ENCODE measurements at places on chromosomes 6 and 20.
A peak's percentile ranks its signal among the peaks of the same experiment; 100 is the strongest.

DNA sequence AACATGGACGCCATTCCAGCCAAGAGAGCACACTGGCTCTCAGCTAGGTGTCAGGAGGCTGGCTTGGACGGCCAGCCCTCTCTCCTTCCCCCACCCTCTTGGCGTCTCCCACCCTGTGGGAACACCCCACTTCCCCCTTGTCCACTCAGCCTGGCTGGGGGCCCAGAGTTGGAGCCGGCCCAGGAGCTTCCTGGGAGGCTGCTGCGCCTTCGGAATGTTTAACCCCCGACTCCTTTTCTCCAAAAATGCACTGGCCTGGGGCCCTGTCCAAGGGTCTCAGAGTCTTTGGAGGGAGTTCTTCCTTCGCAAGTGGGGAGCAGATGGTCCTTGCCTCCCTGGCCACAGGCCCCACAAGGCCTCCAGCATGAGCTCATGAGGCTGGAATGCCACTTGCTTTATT is 4.1 kb downstream of the ADAM33 start:
- H3K27me3 ChIP-seq = peaks cover 21% of the 10 kb centered on the region
- no peak for DNase-seq
- H3K36me3 ChIP-seq = no peaks in the 10 kb centered on the region
- peak overlapping the region; percentile 38 for H3K27ac ChIP-seq

GRCh38 chr20:8074931-8075330 is 55.4 kb upstream of the TMX4 start:
- no peak overlapping the region for H3K4me3 ChIP-seq
- no peak for DNase-seq
- H3K27me3 ChIP-seq = no peaks in the 10 kb centered on the region

DNA sequence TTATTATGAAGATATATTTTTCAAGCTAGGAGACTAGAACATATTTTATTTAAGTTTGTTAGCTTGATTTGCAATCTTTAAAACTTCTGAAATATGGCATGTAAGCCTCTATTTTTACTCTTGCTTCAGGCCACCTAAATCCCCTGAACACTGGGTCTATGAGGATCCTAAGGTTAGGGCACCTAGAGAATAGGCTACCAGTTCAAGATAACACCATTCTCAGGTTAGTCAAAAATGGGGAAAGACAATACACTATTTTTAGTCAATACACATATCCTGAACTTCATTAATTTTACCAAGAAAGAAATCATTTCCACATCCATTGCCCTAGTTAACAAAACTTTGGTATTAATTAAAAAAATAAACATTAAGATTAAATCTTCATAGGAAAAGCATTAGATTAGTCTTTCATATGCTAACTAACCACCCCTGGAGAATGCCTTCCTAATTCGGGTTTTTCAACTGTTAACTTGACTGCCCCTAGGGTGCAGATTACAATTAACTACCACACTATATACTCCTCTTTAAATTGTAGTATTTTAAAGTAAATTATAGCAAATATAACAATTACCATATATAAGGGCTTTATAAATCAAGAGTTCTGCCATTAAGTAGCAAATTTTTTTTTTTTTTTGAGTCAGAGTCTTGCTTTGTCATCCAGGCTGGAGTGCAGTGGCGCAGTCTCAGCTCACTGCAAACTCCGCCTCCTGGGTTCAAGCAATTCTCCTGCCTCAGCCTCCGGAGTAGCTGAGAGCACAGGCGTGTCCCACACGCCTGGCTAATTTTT is 6.7 kb upstream of the HSF2 start:
- no peaks in the 10 kb centered on the region for H3K4me1 ChIP-seq
- no peaks in the 10 kb centered on the region for H3K27me3 ChIP-seq
- no peak overlapping the region for H3K4me3 ChIP-seq
- DNase-seq = no peak

GRCh38 chr20:46808565-46808964 is 86.1 kb upstream of the EYA2 start:
- no peaks in the 10 kb centered on the region for H3K27me3 ChIP-seq
- no peak for DNase-seq
- no peak overlapping the region for H3K4me3 ChIP-seq
- peaks cover 4% of the 10 kb centered on the region for H3K4me1 ChIP-seq

DNA sequence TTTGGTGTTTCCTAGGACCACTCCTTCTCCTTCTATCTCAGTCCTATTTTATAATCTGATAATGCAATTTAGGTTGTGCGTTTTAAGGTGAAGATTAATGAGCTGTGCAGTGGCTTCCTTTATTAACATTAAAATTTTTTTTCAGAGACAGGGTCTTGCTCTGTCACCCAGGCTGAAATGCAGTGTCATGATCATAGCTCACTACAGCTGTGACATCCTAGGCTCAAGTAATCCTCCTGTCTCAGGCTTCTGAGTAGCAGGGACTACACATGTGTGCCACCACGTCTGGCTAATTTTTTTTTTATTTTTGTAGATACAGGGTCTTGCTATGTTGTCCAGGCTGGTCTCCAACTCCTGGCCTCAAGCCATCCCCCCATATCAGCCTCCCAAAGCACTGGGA is 53.0 kb upstream of the DSP start:
- H3K4me3 ChIP-seq = no peak overlapping the region
- H3K4me1 ChIP-seq = no peaks in the 10 kb centered on the region
- no peaks in the 10 kb centered on the region for H3K36me3 ChIP-seq
- DNase-seq = no peak
- H3K27ac ChIP-seq = no peak overlapping the region

DNA sequence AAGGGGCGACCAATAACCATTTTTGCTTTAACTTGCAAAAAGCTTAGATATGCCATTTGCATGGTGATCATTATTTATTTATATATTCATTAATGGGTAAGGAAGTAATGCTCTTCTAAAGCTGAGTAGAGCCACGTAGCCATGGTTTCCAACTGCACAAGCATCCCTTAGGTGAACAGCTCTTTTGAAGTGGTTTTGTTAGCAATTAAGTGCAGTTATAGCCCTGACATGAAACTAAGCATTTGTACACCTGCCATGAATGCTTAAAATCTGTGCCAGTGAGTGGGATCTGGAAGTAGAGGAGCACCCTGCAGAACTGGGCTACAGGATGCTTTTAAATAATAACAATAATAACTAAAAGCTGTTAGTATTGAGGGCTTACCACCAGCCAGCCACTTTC is 19.1 kb downstream of the TRAF3IP2 start:
- peaks cover 8% of the 10 kb centered on the region for H3K4me1 ChIP-seq
- no peak for DNase-seq
- no peaks in the 10 kb centered on the region for H3K27me3 ChIP-seq
- no peak overlapping the region for H3K27ac ChIP-seq

GRCh38 chr6:158387036-158387435 is 74.8 kb downstream of the TULP4 start:
- no peak overlapping the region for H3K27ac ChIP-seq
- no peak overlapping the region for H3K4me3 ChIP-seq
- H3K36me3 ChIP-seq = no peaks in the 10 kb centered on the region

GRCh38 chr6:137793805-137794515 is 73.1 kb upstream of the TNFAIP3 start:
- no peak overlapping the region for H3K4me3 ChIP-seq
- H3K4me1 ChIP-seq = peaks cover 6% of the 10 kb centered on the region
- no peaks in the 10 kb centered on the region for H3K36me3 ChIP-seq
- DNase-seq = no peak

DNA sequence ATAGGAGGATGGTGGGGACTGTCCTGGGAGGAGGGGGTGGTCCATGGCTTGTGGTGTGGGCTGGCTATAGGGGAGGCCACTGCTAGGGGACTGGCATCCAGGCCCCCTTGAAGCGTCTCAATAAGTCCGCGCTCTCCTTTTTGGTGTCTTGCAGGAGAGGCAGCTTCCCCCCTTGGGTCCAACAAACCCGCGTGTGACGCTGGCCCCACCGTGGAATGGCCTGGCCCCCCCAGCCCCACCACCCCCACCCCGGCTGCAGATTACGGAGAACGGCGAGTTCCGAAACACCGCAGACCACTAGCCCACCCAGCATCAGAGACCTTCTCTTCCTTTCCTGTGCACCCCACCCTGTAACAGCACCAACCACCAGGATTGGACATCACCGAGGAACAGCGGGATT is 2.8 kb upstream of the ZBTB9 start:
- no peaks in the 10 kb centered on the region for H3K27me3 ChIP-seq
- H3K27ac ChIP-seq = no peak overlapping the region
- H3K4me1 ChIP-seq = peaks cover 20% of the 10 kb centered on the region
- H3K36me3 ChIP-seq = no peaks in the 10 kb centered on the region
- H3K4me3 ChIP-seq = no peak overlapping the region

DNA sequence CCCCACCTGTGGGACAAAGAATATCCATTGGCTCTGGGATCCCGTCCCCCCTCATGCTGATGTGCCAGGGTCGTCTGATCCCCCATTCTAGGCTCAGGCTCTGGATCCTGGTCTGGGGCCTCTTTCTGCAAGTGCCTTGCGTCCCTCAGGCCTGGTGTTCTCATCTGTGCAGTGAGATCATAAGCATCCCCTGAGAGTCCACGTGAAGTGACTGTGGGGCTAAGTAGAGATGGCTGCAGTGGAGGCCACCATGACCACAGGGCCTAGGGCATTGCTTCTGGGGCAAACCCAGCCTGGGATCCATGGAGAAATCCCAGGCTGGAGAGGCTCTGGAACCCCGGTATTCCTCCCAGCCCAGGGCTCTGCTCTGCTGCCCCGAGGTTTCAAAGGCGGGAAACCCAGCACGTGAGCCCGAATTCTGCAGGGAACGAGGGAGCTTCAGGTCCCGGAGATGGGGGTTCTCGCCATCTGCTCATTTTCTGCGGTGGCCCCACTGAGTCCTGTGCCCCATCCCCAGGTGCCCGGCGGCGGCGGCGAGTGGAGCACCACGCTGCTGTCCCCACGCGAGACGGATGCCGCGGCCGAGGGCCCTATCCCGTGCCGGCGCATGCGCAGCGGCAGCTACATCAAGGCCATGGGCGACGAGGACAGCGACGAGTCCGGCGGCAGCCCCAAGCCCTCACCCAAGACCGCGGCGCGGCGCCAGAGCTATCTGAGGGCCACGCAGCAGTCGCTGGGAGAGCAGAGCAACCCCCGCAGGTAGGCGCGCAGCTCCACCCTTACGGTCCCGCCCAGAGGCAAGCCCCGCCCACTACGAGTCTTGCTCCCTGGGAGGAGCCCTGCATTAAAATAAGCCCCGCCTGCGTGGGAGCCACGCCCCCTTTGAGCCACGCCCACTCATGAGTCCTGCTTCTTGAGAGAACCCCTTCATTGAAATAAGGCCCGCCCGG is 105.5 kb upstream of the MYL9 start:
- no peaks in the 10 kb centered on the region for H3K36me3 ChIP-seq
- peak overlapping the region; percentile 17 for H3K4me3 ChIP-seq
- peaks cover 2% of the 10 kb centered on the region for H3K4me1 ChIP-seq
- no peaks in the 10 kb centered on the region for H3K27me3 ChIP-seq

DNA sequence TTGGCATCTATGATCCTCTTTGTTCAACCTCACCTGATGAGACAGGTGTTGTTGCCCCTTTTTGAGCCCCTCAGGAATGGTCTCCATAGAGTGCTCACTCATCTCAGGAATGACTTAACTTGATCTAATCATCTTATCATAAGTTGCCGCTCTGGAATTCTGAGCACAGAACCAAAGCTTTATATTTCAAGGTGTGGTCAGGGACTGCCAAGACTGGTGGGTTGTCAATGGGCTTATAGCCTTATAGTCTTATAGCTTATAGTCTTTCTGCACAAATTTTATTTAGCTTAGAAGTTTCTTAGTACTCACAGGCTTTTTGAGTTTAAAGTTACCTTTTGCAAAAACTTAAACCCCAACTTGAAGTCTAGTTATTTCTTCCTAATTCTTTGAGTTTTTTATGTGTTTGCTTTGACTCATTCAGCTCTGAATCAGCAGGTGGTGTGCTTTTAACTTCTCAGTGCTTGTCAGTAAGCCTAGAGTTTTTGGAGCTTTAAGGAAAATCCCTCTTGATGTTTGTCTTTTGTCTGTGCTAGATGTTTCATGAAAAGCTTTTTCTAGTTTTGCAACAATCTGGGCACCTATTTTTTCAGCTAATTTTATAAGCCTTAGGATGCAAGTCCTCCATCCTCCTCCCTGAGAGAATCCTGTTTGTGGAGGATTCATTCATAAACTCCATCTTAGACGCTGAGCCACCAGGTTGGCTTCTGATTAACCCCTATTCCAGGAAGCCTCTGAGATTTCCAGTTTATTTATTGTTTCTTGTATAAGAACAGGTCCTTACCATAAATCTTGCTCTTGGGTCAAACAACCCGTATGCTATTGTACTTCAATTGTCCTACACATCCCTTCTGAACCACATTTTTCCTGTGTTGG is 72.3 kb upstream of the SSTR4 start:
- no peaks in the 10 kb centered on the region for H3K4me1 ChIP-seq
- no peak overlapping the region for H3K27ac ChIP-seq
- H3K4me3 ChIP-seq = no peak overlapping the region

DNA sequence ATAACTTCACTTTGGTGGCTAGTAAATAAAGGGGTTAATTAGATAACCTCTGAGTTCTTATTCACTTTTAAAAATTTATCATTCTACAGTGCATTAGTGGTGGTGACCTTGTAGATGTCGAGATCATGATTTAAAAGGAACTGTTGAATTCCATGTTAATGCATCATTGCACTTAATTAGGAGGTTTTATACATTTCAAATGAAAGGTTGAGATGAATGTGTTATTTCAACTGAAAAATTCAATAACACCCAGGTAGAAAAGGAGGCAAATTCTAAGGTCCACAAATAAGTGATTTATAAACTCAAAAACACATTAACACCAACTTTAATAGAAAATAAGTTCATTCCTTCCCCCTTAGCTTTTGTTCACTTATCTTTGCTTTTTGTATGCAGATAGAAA is 58.3 kb upstream of the TMEM170B start:
- DNase-seq = no peak
- H3K36me3 ChIP-seq = no peaks in the 10 kb centered on the region
- no peak overlapping the region for H3K27ac ChIP-seq
- no peak overlapping the region for H3K4me3 ChIP-seq
- H3K27me3 ChIP-seq = no peaks in the 10 kb centered on the region

GRCh38 chr6:16292942-16293341 is 54.6 kb downstream of the GMPR start:
- H3K4me1 ChIP-seq = no peaks in the 10 kb centered on the region
- DNase-seq = no peak
- H3K27me3 ChIP-seq = no peaks in the 10 kb centered on the region
- H3K36me3 ChIP-seq = no peaks in the 10 kb centered on the region

- H3K27ac ChIP-seq = no peak overlapping the region
- no peaks in the 10 kb centered on the region for H3K27me3 ChIP-seq
- no peaks in the 10 kb centered on the region for H3K36me3 ChIP-seq
- no peak overlapping the region for H3K4me3 ChIP-seq
- peaks cover 9% of the 10 kb centered on the region for H3K4me1 ChIP-seq
- no peak for DNase-seq
Measured at GRCh38 chr6:90411292-90411781, 114.7 kb upstream of the BACH2 start.

- H3K27me3 ChIP-seq = peaks cover 14% of the 10 kb centered on the region
- DNase-seq = peak; percentile 87
- H3K27ac ChIP-seq = peak overlapping the region; percentile 85
- H3K4me1 ChIP-seq = peaks cover 36% of the 10 kb centered on the region
- no peaks in the 10 kb centered on the region for H3K36me3 ChIP-seq
Measured at GRCh38 chr6:44338228-44339122, 4.0 kb upstream of the SPATS1 start.

Data from tibial nerve (tissue), 4 donors.